ENCODE measurements at places on chromosomes 11 and 22.

- no peak for DNase-seq
Observed at GRCh38 chr22:35921044-35921443, 107.6 kb downstream of the RBFOX2 start.

DNA sequence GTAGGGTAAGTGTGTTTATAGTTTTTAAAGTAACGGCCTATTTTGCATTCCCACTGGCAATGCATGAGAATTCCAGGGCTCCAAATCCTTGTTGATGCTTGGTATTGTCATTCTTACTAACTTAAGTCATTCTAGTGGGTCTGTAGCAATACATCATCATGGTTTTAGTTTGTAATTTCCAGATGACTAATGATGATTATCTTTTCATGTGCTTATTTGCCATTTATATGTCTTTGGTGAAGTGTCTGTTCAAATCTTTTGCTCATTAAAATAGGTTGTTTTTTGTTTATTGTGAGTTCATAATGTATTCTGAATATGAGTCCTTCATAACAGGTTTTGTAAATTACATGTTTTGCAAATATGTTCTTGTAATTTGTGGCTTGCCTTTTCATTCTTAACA, 31.2 kb downstream of the MTMR3 start:
- peak; percentile 91 for DNase-seq

GRCh38 chr11:61110255-61111049, 8.2 kb downstream of the CD5 start:
- no peak for DNase-seq

GRCh38 chr11:102704841-102705240, 728 bp downstream of the MMP27 start:
- no peak for DNase-seq

DNA sequence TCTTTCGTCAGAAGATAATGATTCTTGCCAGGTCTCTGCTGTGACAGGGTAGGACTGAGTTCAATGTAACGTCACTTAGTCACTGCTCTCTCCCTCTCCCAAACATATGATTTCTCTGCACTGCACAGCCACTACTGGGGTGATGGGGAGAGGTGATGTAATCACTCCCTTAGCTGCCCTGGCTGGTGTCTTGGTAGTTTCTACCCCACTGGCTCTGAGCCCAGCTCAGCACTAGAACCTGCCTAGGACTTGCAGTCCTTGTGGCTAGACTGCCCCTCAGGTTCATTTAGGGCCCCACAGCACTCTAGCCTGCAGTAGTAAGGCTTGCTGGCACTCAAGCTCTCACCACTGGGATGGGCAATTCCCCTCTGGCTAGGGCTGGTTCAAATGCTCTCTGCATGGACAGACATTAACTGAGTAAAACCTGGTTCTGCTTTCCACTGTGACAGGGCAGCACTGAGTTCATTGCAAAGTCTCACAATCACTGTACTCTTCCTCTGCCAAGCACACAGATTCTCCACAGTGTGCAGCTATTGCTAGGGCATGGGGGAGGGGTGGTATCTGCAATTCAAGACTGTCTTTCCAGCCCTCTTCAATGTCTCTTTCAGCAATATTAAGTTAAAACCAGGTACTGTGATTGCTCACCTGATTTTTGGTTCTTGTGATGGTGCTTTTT, 571.4 kb upstream of the FAT3 start:
- DNase-seq, result no peak

GRCh38 chr11:69377029-69377952, 83.3 kb downstream of the MYEOV start:
- DNase-seq, result no peak

DNA sequence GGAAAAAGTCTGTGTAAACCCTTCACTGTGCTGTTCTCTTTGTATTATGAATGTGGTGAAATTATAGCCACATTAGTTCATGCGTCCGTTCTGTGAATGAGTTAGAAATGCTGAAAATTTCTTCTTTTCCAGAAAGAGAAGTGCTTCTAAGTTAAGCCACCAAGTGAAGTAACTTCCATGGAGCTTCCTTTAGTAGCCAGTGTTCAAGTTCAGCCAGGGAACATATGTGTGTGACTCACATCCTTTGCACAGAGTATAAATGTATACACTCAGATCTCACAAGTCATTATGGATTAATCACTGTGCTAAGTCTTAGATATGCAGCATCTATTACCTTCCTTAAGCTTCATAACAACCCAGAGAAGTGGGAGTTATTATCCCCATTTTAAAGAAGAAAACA, 3.1 kb upstream of the MMP8 start:
- DNase-seq, result peak; percentile 75

GRCh38 chr11:69309631-69310280, 15.8 kb downstream of the MYEOV start:
- peak; percentile 73 for DNase-seq

DNA sequence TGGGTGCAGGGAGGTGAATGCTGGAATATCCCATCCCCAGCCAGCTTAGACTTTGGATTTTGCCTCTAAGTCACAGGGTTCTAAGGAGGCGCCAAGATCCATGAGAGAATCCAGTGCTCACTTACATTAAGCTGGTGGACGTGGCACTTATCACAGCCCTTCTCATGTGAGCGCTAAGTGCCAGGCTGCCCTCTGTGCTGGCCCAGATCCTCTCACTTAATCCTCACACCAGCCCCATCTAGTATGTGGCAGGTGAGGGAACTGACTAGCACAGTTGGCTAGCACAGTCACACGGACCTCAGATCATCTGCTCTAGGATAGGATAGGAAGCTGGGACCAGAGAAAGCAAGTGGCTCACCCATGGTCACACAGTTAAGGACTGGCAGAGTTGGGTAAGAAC, 3.6 kb downstream of the HMOX1 start:
- no peak for DNase-seq

DNA sequence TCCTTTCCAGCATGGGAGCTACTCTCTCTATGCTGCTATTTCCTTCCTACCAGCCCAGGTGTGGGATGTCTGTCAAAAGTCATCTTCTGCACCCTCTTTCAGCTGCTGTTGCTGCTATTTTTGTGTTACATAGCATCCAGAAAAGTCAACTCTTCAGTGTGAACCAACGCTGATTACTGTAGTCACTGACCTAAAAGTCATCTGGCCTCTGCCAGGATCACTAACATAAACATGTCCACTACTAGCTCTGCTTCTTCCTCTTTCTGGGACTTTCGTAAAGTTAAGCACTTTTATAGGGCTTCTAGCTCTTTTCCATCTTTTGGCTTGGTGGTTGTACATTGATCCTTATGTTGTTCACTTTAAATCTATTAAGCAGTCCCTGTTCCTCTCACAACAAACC, 90.2 kb upstream of the CARD18 start:
- no peak for DNase-seq

GRCh38 chr11:27319072-27319471, 43.9 kb downstream of the CCDC34 start:
- DNase-seq, result peak; percentile 84

DNA sequence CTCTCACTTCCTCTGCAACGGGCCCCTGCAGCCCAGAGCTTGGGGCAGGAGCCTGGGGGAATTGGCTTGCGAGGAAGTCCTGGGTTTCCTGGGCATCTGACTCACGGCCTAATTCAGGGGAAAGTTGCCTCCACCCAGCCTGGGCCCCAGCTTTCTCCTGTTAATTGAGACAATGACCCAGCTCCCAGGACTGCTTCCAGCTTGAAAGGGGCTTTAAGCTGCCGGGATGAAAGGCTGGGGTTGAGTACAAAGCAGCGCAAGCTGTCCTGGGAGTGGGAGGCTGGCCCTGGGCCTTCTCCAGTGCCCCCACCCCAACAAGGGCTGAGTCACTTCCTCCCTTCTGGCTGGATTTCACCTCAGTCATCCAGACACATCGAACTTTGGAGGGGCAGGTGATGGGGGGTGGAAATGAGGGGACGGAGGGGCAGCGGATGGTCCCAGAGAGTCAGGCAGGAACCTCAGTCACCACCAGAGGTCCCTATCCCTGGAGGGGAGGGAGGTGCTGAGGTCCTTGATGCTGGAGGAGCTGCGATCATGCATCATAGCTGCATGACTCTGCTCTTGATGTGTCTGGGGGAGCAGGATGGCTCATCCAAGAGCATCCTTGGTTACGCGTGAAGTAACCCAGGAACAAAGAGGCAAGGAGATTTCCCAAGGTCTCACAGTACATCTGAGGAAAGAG, 30.1 kb upstream of the OAF start:
- DNase-seq, result peak; percentile 41

GRCh38 chr11:85718991-85719807, 33.2 kb upstream of the CCDC89 start:
- peak; percentile 99 for DNase-seq
